Activated CD8-positive, alpha-beta memory T cell treated with anti-CD3 and anti-CD28 coated beads for 1 hour (primary cell): ENCODE measurements at places on chromosomes 7 and 10.

DNA sequence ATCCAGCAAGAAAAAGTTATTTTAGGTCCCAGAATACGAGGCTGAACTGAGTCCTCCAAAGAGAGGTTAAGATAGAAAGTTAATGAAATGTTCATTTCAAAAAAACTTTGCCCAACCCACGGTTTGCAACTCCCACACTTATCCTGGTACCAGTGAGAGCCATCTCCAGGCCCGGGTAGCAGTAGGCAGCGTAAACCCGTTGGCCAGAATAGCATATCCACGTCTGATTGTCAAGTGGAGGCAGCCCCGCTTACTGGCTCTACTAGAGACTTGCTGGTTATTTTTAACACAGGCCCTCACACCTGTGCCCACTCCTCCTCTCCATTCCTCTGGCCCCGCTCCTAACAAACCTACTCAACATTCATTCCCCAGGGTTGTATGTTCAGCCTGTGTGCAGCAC, 109.7 kb downstream of the HIP1 start:
- DNase-seq: no peak

DNA sequence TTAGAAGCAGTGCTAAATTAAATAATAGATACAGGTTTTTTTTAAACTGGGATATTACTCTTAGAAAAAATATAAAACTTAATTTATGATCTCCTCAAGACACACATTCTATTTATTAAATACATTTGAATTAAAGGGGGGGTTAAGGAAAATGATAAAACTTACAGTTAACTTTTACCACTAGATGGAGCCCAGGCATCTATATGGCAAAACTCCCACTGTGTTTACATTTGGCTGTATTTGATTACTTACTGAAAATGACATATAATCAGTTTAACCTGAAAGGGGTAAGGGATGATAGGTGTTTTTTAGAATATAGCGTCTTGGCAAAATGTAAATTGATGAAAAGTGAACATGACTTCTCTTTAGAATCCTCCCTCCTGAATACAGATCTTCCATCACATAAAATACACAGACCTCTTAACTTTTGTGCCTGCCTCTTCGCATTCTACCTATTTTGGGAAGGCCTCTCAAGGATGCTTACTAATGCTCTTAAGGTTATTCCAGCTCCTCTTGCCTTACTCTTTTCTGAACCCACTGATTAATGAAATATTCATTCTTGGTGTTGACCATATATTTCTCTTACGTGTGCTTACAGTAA, 235.7 kb downstream of the AGMO start:
- no peak for DNase-seq

GRCh38 chr7:30594048-30594539, 584 bp upstream of the GARS1 start:
- DNase-seq: peak; percentile 7

- no peak for DNase-seq
These were observed 104.6 kb upstream of the PPIF start for GRCh38 chr10:79242620-79243152.

- DNase-seq: no peak
These were observed 216.1 kb upstream of the ZMIZ1 start for GRCh38 chr10:78852466-78853240.

- no peak for DNase-seq
These were observed 8.3 kb downstream of the ATG9B start for GRCh38 chr7:151015967-151016366.

DNA sequence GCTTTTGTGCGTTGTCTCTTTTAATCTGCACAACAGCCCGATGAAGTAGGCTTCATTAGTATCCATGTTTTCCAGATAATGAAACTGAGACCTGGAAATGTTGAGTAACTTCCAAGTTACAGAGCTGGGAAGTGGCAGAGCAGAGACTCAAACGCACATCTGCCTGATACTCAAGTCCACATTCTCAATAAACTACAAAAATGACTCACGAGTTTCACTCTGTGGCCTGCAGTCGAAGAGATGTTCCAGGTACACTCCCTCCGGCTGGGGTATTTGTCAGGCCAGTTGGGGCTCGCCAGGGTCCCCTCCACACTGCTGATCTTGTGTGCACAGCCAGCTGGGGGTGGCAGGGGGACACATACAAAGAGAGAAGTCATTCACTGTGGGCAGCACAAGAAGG, 17.7 kb upstream of the OPALIN start:
- DNase-seq: no peak

DNA sequence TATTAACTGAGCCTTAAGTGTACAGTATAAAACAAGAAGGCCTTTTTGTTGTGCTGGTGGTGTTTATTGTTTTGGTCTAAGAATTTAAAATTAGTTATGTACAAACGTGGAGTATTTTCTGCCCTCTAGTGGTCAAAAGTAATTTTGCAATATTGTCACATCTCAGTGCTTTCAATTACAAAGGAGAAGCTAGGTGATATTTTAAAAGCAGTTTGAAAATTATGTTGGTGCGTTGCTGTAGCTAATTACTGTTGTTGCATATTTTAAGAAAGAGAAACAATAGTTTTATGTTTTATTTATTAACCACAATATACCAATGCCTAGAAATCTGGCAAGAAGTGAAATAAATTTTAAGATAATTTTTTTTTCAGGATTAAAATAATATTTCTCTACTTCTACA, 11.4 kb downstream of the NPVF start:
- DNase-seq: no peak

DNA sequence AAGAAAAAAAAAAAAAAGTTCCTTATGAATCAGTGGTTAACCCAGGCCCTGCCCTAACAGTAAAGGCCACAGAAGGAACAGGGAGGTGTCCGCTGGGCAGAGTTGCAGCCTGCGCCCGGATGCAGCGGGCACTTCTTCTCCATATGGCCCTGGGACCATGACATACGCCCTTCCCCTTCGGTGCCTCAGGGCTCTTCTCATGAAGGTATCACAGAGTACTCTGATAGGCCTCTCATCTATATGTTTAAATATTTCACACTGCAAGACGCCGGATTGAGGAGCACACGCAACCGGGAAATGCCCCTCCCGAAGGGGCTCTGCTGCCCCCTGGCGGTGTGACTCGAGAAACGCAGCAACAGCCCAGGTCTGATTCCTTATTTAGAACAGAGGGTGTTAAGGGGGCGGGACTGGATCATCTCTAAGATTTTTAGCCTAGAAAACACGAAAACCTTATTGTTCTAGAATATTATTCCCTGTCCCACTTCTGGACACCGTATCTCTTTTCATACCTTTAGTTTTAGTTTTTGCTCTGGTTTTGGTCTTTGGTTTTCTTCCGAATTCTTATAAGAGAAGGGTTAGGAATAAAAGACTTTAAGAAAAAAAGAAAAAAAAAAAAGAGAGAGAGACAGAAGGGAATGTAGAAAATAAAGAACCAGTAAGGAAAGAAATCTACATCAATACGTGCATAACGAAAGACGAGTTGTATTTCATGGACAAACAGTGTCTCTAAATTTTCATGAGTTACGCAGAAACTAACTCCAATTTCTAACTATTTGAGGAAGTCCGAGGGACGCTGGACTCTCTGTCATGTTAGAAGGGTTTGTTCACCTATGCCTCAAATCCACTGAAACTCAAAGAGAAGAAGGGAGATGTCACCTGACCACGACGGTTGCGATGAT, 12.0 kb downstream of the DAGLB start:
- DNase-seq: peak; percentile 72
